ENCODE measurements at places on chromosomes 7 and 10.

GRCh38 chr7:141220263-141220880 is 146.5 kb downstream of the TMEM178B start:
- DNase-seq, result no peak

DNA sequence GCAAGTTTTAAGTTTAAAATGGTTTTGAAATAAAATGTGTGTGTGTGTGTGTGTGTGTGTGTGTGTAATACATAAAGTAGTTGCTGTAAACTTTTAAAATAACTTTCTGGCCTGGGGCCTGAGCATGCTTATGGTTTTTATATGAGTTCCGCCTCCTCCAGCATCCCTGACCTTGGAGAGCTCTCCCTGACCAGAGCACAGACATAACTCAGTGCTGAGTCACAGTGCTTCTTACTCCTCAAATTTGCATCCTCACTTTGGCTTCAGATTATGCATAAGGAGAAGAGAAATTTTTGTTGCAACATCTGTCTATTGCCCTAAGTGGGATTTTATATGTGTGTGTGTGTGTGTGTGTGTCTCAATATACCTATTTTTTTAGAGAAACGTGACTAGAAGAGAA is 200.8 kb downstream of the ELMO1 start:
- DNase-seq, result no peak

GRCh38 chr7:116317907-116318306 is 107.6 kb downstream of the TES start:
- no peak for DNase-seq

- DNase-seq, result no peak
These were observed 112.5 kb upstream of the ANKRD1 start for GRCh38 chr10:91033324-91033950.

- DNase-seq, result no peak
These were observed 9.2 kb downstream of the NEBL start for GRCh38 chr10:20887706-20888555.

- no peak for DNase-seq
These were observed 3.7 kb downstream of the SND1 start for GRCh38 chr7:127655720-127656119.

GRCh38 chr7:133572843-133573242 is 320.0 kb downstream of the EXOC4 start:
- no peak for DNase-seq

- DNase-seq, result no peak
These were observed 97.2 kb upstream of the PODXL start for GRCh38 chr7:131653418-131654248.

DNA sequence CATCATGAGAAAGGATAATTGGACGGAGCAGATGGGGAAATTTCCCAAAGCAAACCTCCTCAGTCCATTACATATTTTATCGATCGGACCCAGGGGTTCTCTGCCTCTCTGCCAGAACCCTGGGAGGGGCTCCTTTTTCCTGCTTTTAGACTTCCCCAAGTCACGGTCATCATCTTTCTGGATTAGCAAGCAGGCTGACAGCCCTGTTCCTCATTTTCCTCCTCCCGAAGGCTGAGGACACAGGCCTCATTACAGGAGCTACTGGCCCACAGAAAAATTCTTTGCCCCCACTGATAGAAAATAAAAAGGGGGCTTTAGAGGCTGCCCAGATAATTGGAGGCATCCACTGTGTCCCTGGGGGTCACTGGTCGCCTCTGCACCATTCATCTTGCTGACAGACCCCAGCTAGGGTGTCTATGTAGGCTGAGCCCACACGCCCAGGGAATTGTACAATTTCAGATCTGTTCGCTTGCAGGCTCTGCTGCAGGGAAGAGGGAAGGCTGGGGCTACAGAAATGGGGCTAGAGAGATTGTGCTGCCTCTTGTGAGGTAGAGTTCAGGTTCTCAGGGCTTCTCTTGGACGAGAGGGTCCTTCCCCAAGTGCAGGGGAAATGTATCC is 125.7 kb upstream of the SDK1 start:
- DNase-seq, result no peak
